ENCODE measurements at places on chromosomes 2 and 18.

- DNase-seq: no peak
Measured at GRCh38 chr2:236562434-236562833, 7.2 kb upstream of the ACKR3 start.

GRCh38 chr2:218472988-218473387 lies 54.1 kb downstream of the VIL1 start:
- no peak for DNase-seq

GRCh38 chr18:6004119-6004518 lies 108.8 kb upstream of the TMEM200C start:
- no peak for DNase-seq

DNA sequence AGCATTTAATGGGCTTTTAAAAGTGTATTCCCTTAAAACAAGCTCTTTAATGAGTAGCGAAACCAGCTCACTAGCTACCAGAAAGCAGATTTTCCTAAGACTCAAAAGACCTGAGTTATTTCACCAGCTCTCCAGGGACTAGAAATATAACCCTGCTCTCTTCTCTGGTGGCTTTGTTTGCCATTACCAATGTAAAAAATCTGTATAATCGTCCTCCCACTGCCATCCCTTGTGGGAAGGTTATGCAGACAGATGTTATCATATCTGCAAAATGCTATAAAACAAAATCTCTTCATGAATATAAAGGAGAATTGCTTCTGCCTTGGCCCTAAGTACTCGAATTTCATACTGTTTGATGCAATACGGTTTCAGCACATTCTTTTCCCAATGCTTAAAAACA lies 335.2 kb downstream of the NUP35 start:
- DNase-seq: no peak

DNA sequence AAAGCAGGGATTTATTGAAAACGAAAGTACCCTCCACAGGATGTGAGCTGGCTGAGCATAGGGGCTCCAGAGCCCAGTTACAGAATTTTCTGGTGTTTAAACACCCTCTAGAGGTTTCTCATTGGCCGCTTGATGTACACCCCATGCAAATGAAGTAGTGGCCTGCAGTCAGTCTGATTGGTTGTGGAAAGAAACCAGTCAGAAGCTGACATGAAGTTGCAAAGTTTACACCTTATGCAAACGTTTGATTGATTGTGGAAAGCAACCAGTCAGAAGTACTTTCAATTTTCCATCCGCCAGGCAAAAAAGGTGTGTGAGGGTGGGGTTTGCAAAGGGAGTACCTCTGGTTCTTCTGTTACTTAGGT lies 62.3 kb downstream of the VWA3B start:
- no peak for DNase-seq

DNA sequence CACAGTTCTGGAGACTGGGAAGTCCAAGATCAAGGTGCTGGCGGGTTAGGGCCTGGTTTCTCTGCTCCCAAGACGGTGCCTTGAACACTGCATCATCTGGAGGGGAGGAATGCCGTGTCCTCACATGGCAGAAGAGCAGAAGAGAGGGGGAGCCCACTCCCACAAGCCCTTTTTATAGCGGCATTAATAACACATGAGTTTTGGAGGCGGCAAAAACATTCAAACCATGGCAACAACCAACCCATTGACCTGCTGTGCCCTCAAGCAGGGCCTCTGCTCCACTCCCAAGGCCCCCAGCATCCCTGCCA lies 62.0 kb downstream of the SMAD7 start:
- no peak for DNase-seq
